ENCODE measurements at places on chromosomes 1 and 21. TPM values are rescaled to one million over a fixed set of nuclear protein-coding genes. Genes with fewer than 3 reads are reported as not detected.
A peak's percentile ranks its signal among the peaks of the same experiment; 100 is the strongest.

The ADAMTS4 gene
- 0.37 TPM for total RNA-seq

The TACSTD2 gene
- total RNA-seq = not detected

The ADARB1 gene
- total RNA-seq = 28.9 TPM

The TMOD4 gene
- total RNA-seq = 2.4 TPM

The RAB3B gene
- total RNA-seq = 0.11 TPM

The CYP2J2 gene
- total RNA-seq = 0.70 TPM

The KLHDC8A gene
- not detected for total RNA-seq

DNA sequence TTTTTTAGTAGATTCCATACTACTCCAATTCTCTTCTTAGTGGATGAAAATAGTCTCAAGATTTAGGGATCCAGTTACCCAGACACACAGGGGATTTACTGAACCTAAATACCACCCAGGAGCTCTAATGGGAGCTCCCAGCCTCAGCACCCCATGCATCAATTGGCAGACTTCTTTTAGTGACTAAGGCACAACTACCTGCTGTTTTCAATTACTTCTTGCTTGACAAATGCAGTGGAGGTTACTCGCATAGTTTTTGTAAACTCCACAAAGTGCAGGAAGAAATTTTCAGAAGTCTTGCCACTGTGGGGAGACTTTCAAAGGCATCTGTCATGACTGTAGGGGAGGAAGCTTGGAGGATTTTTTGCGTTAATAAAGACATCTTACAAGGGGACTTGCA, 35.5 kb upstream of the MAP10 start:
- no peak for DNase-seq

GRCh38 chr1:104125970-104126369, 376.3 kb downstream of the AMY1C start:
- DNase-seq = no peak

DNA sequence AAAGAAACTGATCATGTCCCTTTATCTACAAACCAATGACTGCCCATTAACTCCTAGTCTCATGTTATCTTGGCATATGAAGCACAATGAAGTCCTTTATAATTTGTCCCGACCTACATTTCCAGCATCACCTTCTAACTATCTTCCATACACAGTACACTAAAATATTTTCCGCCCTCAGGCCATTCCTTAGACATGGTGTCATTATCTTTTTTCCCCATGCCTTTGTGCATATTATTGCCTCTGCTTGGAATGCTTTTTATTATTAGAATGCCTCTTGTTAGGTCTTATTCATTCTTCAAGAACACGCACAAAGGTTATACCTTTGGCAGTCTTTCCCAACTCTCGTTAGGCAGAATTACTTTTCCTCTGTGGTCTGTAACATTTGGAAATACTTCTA, 39.6 kb downstream of the ATG4C start:
- DNase-seq = no peak

- DNase-seq = peak; percentile 83
Observed at GRCh38 chr1:30801771-30802198, 44.2 kb upstream of the LAPTM5 start.

DNA sequence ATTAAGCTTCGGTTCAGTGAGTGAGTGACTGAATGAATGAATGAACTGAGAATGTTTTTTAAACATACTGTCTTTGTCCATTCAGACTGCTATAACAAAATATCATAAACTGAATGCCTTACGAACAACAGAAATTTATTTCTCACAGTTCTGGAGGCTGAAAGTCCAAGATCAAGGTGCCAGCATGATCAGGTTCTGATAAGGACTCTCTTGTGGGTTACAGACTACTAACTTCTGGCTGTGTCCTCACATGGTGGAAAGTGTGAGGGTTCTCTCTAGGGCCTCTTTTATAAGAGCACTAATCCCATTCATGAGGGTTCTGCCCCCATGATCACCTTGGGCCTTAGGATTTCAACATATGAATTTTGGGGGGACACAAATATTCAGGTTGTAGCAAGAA, 7.1 kb upstream of the DUSP10 start:
- no peak for DNase-seq

GRCh38 chr21:26379561-26379960, 193.5 kb downstream of the CYYR1 start:
- no peak for DNase-seq

DNA sequence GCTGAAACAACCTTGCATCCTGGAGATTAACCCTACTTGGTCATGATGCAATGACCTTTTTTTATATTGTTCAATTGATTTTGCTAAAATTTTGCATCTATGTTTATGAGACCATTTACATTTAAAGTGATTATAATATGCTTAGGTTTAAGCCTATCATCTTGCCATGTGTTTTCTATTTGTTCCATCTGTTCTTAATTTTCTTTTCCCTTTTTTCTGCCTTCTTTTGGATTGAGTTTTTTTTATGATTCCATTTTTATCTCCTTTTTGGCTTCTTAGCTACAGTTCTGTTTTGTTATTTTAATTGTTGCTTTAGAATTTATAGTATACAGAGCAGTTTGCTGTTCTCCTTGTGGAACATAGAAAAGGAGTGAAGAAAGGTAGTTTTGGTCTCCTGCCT, 385.1 kb upstream of the USP24 start:
- DNase-seq = no peak

- DNase-seq = no peak
Observed at GRCh38 chr21:37455504-37455911, 88.9 kb downstream of the DYRK1A start.

Measured in CD8-positive, alpha-beta memory T cell (primary cell).